ENCODE measurements at places on chromosomes 3 and 15. TPM values are rescaled to one million over a fixed set of nuclear protein-coding genes. Genes with fewer than 3 reads are reported as not detected.

PLSCR4 gene
- total RNA-seq = 10.0 TPM

EBLN2 gene
- total RNA-seq = 1.5 TPM

DAZL gene
- not detected for total RNA-seq

SLCO3A1 gene
- total RNA-seq = 58.7 TPM

TRIM42 gene
- total RNA-seq = not detected

SATB1 gene
- 39.9 TPM for total RNA-seq

SPINK8 gene
- total RNA-seq = not detected

EPHA6 gene
- total RNA-seq = 0.28 TPM

BFSP2 gene
- not detected for total RNA-seq

RBP2 gene
- not detected for total RNA-seq

GOLGA6L10 gene
- total RNA-seq = 0.61 TPM

CSTA gene
- 0.67 TPM for total RNA-seq

ANKRD34C gene
- 0.43 TPM for total RNA-seq

KCNH8 gene
- not detected for total RNA-seq

MKRN2OS gene
- total RNA-seq = 1.0 TPM

LAMB2 gene
- 807 TPM for total RNA-seq

KNG1 gene
- not detected for total RNA-seq

NAALADL2 gene
- total RNA-seq = 0.63 TPM

NOX5 gene
- total RNA-seq = 0.02 TPM

OXSM gene
- 7.3 TPM for total RNA-seq

SPSB4 gene
- total RNA-seq = 4.8 TPM

ARPP21 gene
- 0.98 TPM for total RNA-seq

TMEM158 gene
- 0.62 TPM for total RNA-seq

CIB1 gene
- 80.8 TPM for total RNA-seq

ADGRG7 gene
- not detected for total RNA-seq

MRPL3 gene
- total RNA-seq = 66.0 TPM

IL16 gene
- 2.8 TPM for total RNA-seq

MAGEL2 gene
- total RNA-seq = 0.27 TPM

UBAP1L gene
- 0.95 TPM for total RNA-seq

CFAP100 gene
- not detected for total RNA-seq

SLC28A2 gene
- total RNA-seq = not detected

MITF gene
- total RNA-seq = 64.4 TPM

ITIH4 gene
- total RNA-seq = 1.6 TPM

BTLA gene
- total RNA-seq = 0.29 TPM

MAP1A gene
- total RNA-seq = 59.2 TPM

TMED3 gene
- 18.0 TPM for total RNA-seq

AADAC gene
- not detected for total RNA-seq

NR1I2 gene
- total RNA-seq = 0.23 TPM

Measured in heart left ventricle (tissue), 16 donors.